Body of pancreas (tissue), 4 donors: ENCODE measurements at places on chromosomes 4 and X.
A peak's percentile ranks its signal among the peaks of the same experiment; 100 is the strongest.

- DNase-seq = no peak
These were observed 38.0 kb downstream of the RADX start for GRCh38 chrX:106649523-106650428.

- DNase-seq = no peak
These were observed 54.0 kb downstream of the MAP9 start for GRCh38 chr4:155322782-155323181.

GRCh38 chr4:122652379-122652778 lies 31.5 kb upstream of the IL21 start:
- peak; percentile 44 for DNase-seq

DNA sequence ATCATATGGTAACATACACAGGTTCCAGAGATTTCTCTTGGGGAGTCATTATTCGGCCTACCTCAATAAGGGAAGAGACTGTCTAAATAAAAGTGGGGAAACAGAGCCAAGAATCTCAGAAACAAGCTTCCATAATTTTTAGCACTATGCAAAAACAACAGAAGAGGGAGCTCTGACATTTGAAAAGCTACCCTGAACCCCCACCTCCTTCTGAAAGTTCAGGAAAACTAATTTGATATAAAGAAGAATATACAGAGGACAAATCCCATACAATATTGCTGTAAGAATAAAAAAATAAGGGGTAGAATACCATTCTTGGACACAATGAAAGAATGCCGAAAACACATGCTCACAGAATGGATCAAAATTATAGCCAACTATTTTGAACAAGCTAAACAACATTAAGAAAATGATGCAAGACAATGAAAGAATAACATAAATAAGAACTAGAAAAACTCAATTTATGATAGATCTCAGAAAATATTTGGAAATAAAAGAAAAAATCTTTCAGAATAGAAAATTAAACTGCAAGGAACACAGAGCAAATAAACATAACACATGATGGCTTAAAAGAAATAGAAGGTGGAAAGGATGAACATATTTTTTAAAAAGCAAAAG lies 14.4 kb upstream of the ZNF41 start:
- DNase-seq = no peak

- DNase-seq = no peak
These were observed 10.8 kb upstream of the RHOH start for GRCh38 chr4:40185830-40186664.

GRCh38 chr4:7699031-7699430 lies 240.6 kb downstream of the AFAP1 start:
- peak; percentile 52 for DNase-seq

DNA sequence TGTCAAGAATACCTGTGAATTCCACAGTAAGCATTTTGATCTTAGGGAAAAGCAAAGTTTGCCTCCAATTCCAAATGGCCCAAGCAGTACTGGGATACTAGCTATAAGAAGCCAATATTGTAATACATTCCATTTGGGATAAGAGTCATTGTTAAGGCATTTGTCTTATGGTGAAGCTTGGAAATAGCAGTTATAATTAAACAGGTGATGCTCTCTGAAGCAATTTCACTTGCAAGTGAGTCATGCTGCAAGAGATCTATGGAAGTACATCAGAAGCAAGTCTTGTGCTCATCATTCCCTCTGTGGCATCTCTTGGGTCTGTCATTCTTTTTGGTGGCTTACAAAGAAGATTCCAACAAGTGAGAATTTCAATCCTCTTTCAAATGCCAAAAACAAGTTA lies 386.4 kb upstream of the RPS6KA3 start:
- DNase-seq = no peak

DNA sequence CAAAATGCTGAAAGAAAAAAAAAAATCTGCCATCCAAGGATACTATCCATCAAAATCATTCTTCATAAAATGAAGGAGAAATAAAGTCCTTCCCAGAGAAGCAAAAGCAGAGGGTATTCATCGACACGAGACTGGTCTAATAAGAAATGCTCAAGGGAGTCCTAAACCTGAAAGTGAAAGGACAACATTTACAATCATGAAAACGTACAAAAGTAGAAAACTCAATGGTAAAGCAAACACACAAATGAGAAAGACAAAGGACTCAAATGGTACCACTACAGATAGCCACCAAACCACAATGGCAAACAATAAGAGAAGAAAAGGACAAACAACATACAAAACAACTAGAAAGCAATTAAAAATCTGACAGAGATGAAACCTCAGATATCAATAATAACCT lies 41.0 kb downstream of the CD99L2 start:
- DNase-seq = no peak

- no peak for DNase-seq
These were observed 131.4 kb downstream of the CHIC2 start for GRCh38 chr4:53932796-53933610.

DNA sequence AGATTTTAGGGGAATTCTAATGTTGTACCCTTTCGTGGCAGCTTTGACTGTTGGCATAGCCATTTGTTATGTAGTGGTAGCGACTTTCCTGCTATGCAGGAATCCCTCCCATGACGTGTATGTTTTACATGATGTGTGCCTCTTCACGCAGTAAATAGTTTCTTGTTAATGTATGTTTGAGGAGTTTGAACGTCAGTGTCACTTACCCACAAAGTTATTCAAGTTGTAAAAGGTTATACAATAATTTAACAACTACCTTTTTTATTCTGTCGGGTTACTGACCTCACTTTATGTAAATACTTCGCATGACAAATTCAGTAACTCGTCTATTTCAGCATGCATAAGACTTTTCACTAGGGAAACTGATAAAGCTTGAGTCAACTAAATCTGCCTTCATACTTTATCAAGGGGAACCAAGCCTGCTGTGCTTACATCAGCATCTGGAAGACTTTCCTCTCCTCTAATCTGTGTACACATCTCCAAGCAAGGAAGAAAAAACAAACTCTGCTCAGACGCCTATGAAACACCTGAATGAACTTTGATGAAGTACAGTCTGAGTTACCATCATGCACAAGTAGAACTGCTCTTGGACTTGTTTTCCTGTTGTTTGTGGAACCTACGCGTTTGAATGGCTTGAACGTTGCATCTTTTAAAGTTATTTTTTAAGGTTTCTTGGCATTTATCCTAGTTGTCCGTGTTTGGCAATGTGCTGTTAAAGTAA lies 61.2 kb downstream of the SLC9A6 start:
- DNase-seq = no peak

- no peak for DNase-seq
These were observed 178.0 kb downstream of the GASK1B start for GRCh38 chr4:157994863-157995262.

DNA sequence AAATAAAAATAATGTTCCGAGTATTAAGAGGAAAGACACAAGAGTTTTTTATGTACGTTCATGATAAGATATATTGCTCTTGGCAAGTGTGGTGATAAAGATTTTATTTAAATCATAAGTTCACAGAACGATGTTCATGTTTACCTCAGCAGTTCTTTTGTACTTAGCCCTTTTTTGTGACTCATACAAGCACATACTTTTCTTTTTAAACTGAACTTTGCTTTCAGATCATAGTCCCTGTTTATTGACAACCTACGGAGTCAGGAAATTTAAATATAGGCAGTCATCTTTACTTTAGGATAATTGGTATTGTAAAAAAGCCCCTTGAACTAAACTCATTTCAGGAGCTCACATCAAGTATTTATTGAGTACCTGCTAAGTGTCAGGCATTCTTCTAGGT lies 1.3 kb upstream of the CTSO start:
- no peak for DNase-seq

DNA sequence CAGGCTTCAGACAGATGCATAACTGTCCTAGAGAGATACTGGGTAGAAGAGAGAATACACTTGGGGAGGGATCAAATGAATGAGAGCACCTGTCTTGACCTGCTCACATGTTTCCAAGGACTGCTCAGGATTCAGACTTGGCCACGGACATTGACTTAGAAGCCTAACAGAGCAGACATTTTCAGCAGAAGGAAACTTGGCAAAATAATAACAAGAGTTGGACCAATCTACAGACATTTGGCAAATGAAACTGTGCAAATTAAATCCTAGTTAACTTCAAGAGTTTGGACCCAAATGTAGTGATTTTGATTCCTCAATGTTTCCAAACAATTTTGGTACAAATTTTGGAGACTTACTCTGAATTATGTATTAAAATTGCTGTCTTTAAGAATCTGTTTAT lies 223.9 kb downstream of the CAMK2D start:
- no peak for DNase-seq

DNA sequence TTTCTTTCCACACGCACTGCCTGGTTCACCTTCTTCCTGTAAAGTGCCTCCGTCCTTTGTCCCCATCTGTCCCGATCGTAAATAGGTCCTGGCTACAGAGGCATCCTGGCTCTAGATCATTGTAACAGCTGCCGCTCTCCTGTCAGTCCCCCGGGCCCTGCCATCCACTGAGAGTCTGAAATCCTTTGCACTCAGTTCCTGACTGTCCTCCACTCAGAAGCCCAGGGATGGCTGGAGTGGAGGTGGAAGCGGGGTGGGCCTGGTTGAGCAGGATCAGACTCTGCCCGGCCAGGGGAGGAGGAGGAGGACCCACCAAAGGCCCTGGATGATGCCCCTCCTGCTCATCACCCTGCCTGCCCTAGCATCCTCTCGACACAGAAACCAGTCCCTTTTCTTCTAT lies 29.8 kb downstream of the PIGG start:
- no peak for DNase-seq

- DNase-seq = no peak
These were observed 28.6 kb downstream of the TRPC3 start for GRCh38 chr4:121923306-121923705.

GRCh38 chrX:149453030-149453429 lies 52.1 kb downstream of the IDS start:
- no peak for DNase-seq

DNA sequence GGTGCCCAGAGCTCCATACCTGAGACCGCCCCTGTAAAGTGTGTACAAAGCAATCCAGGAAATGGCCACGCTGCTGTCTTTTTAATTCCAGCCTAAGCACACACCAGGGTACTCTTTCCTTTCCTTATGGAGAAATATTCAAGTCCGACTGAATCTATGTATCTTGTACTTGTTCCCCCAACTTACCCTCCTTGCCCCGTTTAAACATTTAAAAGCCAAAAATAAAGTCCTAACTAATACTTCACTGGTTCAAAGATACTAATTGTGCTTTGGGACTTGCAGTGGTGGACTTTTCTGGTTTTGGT lies 731 bp upstream of the AMMECR1 start:
- DNase-seq = no peak

- no peak for DNase-seq
These were observed 7.0 kb downstream of the AFF2 start for GRCh38 chrX:148507418-148507817.

- DNase-seq = no peak
These were observed 16.9 kb upstream of the LRBA start for GRCh38 chr4:151031831-151032605.

- DNase-seq = no peak
These were observed 52.1 kb upstream of the PCDH10 start for GRCh38 chr4:133096972-133097371.

- DNase-seq = peak; percentile 70
These were observed 58.2 kb upstream of the ZNF157 start for GRCh38 chrX:47311932-47312774.

- DNase-seq = no peak
These were observed 39.2 kb upstream of the MSANTD1 start for GRCh38 chr4:3209551-3210325.

DNA sequence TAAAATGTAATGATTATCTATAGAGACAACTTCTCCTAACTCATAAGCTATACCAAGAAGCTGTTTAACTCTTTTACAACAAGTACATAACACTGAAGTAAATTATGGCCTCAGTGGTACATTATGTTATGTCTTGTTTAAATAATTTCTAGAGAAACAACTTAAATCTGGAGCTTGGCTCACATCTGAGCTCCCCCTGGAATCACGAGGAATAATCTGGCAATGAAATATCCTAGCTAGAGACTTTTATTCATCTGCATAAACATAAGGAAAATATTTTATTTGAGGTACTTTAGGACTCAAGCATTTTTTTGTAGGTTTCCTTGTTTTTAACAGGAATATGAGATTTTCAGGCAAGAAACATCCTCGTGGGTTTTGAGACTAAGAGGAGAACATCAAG lies 354.7 kb upstream of the SLC7A11 start:
- DNase-seq = no peak

DNA sequence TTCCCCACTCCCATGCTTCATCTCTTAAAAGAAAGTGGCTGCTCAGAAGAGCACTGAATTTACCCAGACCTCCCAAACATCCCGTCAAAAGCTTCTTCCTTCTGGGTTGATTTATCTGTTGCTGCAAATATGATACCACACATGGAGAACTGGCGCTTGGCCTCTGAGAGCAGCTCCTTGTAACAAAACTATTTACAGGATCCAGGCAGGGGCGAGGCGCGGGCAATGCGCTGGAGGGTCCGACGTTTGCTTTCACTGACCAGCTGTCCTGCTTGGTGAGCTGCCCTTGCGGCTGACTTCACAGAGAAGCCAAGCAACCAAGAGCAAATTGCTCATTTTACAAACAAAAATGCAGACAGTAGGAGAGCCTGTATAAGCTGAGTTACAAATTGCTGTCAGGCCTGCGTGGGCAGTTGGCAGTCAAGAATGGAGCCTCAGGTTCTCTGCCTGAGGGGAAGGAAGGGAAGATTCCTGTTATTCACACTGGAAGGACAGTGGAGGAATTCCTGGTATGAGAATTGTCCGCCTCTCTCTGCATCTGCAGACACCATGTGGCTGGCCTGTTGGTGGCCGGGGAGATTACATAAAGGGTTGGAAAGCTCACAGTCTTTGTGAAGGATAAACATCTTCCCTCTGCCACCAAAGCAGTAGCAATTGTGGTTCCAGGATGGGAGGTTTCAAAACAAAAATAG lies 192.2 kb upstream of the LEF1 start:
- DNase-seq = no peak

DNA sequence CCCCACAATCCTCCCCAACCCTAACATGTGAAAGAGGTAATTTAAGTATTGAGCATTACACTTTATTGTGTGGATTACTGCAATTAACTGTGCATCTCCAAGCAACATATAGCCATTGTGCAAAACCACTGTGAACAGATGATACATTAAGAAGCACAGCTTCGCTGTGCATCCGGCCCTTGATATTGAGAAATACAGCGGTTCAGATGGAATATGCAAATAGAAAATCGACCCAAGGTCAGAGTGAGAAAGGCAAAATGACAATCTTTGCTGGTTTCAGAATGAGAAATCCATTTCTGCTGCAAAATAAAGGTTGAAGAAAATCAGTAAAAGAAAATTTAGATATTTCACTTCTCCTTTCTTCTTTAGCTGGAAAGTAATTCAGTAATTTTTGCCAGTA lies 805.9 kb upstream of the GRID2 start:
- DNase-seq = no peak

DNA sequence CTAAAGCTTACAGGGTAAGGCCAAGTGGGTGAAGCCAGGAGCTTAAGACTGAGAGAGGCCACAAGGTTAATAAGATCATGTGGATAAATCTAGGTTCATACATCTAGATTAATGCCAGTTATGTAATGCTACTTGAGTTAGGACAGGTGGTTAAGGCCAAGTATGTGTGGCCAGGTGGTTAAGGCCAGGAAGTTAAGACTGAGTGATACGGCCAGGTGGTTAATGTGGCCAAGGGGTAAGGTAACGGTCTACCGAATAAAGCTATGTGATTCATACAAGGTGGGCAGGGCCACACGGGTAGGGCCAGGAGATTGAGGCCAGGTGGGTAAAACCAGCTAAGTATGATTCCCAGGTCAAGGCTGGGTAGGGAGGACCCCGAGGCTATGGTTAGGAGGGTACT lies 223.0 kb downstream of the TACR3 start:
- no peak for DNase-seq
